ENCODE measurements at places on chromosomes 4 and X. TPM values are rescaled to one million over a fixed set of nuclear protein-coding genes. Genes with fewer than 3 reads are reported as not detected.

Gene CEP44
- 22.7 TPM for polyA plus RNA-seq

DNA sequence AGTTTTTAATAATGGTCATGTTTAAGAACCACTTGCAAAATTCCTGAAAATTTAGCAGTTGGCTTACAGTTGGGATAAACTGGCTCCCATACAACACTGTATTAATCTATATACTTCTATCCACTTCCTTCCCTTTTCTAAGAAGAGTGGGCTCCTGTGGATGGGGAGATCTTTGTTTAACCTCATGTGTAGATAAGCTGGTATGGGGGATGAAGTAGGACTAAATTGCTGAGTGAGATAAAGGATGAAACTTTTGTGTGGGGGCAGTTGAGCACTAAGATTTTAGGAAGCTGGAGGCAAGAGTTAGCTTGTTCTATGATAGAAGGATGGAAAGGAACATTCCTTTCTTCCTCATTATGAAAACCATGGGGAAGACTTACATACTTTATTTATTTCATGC, 54.6 kb upstream of the ATP8A1 start:
- DNase-seq = no peak

- DNase-seq = no peak
Observed at GRCh38 chr4:52019936-52020657, at the start of gene LRRC66. Gene LRRC66 (minus strand): TSS chr4:52020363. CDS start chr4:52017613, 2,750 bp downstream.

DNA sequence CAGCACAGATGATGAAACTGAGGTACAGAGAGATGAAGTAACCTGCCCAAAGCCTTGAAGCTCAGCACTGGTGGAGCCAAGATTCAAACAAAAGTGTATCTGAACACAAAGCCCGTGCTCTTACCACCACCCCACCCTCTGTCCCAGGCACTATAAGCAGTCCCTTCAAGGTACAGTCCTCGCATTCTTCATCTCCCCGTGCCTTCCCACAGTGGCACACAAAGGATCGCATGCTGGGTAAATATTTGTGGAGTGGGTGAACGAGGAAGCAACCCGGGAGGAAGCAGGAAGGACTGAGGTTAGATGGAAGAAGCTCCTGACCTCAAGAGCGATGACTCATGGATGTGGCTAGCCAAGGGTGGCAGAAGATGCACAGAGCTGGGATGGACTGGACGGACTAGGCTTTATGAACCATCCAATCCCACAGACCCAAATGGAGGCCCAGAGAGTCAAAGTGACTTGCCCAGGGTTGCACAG, 18.4 kb downstream of the IQSEC2 start:
- DNase-seq = no peak

DNA sequence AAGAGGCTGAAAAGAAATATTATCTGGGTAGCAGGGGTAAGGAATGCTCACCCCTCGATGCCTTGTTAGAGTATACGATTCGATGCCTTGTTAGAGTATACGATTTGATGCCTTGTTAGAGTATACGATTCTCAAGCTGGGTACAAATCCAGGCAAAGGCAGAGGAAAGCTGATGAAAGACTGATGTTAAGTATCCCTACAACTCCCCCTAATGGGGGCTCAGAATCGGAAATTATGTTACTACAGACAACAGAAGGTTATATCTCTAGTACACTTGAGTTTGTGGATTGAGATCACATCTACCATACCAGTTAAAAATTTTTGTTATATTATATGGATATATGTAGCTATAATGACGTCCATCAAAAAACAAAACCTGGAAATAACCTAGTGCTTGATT, 4.8 kb downstream of the LRRC66 start:
- no peak for DNase-seq

All from left renal pelvis (tissue), 4 donors.